MCF 10A (cell line): ENCODE measurements at places on chromosomes 4 and X.
A peak's percentile ranks its signal among the peaks of the same experiment; 100 is the strongest.

DNA sequence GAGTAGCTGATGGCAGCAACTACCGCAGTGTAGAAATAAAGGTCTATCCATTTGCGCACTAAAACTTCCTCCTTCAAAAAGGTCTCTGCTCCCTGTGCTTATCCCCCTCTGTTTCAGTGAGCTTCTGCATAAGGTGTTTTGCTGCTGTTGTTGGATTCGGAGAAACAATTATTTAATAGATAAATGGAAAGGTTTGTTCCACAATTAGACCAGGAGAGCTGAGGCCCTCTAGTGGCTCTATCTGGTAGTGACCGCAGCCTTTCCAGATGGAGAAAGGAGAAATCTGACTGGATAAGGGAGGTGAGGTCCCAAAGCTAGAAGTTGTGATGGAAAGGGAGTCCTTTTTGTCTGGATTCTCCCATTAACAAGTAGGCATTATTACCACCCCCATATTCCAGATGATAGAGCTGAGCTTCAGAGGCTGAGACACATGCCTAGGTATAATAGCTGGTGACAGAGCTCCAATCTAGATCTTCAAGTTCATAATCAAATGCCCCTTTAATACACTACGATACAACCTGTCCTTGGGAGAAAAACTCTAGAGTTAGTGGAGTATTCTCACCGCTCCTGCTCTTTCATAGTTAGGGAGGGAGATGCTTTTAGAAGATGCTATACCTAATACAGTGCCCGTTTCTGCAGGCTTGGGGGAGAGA, 5.1 kb upstream of the GABRQ start:
- peak; percentile 69 for DNase-seq

- peak; percentile 59 for DNase-seq
Measured at GRCh38 chrX:53686151-53686885, at the start of gene HUWE1. TSS of gene HUWE1 (minus strand) at chrX:53686719. CDS start at chrX:53654107, 32,612 bp downstream.

- no peak for DNase-seq
Measured at GRCh38 chr4:910366-911091, 21.6 kb downstream of the GAK start.

DNA sequence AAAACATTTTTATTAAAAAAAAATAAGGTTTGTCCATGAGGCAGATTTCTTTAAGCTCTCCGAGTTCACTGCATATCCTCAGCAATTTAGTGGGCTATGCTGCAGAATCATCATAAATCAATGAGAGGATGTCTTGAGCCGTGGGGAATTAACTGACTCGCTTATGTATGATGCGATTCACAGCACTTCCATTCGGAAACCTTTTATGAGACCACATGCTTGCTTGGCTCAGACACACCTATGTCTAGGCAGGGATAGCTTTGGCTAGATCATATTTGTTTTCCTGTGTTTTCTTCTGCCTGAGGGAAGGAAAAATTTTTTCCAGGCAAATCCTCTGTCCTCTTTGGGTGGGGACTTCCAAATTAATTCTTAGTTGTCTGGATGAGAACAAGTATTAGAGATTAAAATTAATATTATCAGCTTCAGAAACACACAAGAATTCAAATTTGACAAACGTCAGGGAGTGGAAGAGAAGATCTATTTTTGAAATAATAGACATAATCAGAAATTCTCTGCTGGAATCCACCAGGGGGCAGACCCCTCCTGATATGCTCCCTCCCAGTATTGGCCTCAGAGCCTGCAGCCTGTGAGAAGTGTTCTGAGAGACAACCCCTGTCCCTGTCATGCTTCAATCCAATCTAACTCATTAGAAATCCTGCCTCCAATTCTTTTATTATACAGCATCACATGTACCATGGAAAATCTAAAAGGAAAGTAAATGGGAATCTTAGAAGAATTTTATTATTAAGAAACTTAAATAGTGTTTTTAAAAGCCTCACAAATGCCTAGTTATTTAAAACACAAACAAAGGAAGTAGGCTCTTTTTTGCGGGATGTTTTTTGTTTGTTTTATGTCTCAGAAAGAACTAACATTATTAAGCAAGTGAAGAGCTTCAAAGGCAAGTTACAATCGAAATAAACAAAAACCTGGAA, 345.1 kb upstream of the TACR3 start:
- DNase-seq: peak; percentile 72

GRCh38 chrX:13474164-13474516, 95.3 kb upstream of the EGFL6 start:
- no peak for DNase-seq

DNA sequence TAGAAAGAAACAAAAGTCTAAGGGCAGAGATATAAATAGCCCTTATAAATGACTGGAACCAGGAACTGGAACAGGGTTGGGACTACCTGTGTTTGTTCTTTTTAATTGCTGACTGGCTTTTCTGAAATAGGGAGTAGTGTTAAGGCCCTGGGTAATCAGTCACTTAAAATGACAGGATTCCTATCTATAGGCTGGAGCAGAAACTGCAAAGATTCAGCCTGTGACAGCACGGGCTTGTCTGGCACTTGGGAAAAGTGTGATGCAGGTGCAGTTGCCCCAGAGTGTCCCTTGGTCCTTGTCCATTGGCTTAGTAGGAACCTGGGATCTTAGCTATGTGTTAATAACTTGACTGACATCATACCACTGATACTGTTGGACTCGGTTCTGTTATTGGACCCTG, 14.7 kb upstream of the PLAC8 start:
- no peak for DNase-seq

GRCh38 chrX:30283456-30284200, 25.6 kb downstream of the NR0B1 start:
- DNase-seq: peak; percentile 90

- DNase-seq: no peak
Measured at GRCh38 chr4:24044610-24045589, 155.1 kb upstream of the PPARGC1A start.

DNA sequence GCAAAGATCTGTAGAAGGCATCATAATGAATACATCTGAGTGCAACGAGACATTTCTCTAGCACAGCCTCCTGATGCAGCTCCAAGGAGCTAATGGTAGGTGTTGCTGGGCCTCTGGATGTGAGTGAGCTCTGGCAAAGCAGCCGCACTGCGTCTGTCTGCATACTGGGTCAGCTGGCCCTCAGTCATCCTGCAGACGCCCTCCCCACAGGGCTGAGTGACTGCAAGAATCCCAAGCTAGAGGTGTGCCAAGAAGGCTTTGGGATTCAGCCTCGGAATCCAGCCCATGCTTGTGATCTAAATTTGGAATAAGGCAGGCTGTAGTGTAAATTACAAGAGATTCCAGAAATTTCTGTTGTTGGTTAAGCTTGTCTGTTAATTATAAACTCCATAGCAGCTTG, 18.5 kb downstream of the HERC3 start:
- peak; percentile 60 for DNase-seq

DNA sequence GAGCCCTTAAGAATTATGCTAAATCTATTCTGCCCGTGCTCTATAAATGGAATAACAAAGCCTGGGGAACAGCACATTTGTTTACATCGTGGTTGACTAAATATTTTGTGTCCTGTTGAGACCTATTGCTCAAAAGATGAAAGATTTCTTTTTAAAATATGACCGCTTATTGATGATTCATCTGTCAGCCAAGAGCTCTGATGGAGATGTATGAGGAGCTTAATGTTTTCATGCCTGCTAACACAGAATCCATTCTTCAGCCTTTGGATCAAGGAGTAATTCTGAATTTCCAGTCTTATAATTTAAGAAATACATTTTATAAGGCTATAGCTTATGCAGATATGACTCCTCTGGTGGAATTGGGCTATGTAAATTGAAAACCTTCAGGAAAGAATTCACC, 271.3 kb upstream of the FAT4 start:
- DNase-seq: no peak
